Stimulated activated CD8-positive, alpha-beta memory T cell treated with anti-CD3 and anti-CD28 coated beads, Interleukin-4, amount 100 ng/mL, for 24 hours (primary cell): ENCODE measurements at places on chromosomes 6 and 20.

DNA sequence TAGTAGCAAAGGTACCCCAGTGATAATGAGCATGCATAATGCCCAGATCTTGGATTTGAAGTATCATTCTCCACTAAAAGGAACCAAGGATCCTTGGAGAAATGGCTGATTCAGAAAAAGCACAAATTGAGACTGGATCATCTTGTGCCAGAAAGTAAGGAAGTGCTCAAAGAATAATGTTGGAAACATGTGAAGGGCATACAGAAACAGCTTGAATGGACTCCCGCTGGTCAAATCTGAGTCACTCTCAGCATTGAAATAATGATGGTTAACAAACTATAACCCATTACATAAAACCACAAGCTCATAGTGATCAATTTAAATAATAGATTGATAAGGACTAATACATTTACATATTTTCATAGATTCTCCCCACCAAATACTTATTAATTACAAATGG is 3.6 kb upstream of the OSTM1 start:
- DNase-seq = no peak

DNA sequence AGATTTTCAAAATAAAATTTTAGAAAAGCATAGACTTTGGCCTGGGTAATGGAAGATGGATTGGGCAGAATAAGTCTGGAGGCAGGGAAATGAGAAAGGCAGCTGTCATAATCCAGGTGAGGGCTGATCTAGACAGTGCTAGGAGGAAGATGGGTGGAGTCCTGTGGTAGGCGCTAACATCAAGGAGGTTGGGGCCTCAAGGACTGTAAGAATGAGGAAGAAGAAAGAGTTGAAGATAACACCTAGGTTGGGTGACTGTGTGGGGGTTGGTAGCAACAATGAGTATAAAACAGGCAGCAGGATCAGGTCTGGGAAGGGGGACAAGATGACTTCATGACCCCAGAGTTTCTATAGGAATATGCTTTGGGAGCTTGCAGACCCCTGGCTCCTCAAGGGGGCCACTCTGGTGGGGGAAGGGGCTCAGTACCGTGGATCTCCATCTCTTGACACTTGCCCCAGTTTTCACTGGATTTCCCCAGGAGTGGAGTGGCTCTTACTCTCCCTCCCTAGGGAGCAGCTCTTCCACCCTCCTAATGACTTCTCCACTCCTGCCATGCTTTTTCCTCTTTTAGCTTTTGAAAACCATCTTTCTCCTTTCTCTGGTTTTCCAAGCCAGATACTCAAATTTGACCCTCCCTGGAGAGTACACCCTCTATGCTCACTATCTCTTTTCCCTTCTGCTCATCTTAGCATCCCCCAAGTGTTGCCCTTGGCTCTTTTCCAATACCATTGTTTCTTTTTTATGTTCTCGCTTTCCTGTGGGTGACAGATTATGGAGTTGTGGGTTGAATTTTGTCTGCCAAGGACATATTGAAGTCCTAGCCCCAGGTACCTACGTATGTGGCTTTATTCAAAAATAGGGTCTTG is 14.8 kb downstream of the TRIM31 start:
- DNase-seq = no peak

- no peak for DNase-seq
Observed at GRCh38 chr6:24738741-24739140, 19.8 kb upstream of the C6orf62 start.

DNA sequence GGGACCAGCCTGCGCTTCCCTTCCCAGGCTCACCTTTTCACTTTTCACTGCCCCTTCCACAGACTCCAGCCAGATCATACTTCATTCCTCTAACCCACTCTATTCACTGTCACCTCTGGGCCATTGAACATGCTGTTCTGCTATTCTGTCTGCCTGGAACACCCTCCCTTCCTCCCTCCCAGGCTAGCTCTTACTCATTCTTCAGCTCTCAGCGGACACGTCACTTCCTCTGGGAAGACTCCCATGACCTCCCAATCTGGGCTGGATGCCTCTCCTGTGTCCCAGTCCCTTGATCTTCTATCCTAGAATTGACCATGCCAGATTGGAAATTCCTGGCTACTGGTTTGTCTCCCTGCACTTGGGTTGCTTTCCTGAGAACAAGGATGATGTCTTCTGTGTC is 5.0 kb downstream of the SLC12A5 start:
- no peak for DNase-seq

GRCh38 chr6:125102891-125103290 is 50.7 kb upstream of the TPD52L1 start:
- DNase-seq = no peak

DNA sequence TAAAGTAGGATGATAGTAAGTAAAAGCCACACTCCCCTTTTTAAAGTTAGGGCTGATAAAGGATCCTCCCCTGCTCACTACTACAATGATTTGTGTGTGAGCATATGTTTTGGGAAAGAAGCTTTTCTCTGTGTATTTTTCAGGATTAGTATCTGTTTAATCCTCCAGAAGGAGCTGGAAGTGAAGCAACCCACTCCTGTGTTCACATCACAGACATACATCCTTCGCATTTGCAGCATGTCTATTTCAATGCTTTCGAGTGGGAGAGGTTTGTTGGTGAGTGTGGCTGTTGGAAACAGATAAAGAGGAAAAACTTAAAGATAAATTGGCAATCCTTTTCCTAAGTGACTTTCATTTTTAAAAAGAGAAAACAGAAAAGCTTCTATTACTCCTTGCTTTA is 31.6 kb upstream of the RGS17 start:
- no peak for DNase-seq
